ELF-1 (cell line): ENCODE measurements at places on chromosomes 5 and 9.

DNA sequence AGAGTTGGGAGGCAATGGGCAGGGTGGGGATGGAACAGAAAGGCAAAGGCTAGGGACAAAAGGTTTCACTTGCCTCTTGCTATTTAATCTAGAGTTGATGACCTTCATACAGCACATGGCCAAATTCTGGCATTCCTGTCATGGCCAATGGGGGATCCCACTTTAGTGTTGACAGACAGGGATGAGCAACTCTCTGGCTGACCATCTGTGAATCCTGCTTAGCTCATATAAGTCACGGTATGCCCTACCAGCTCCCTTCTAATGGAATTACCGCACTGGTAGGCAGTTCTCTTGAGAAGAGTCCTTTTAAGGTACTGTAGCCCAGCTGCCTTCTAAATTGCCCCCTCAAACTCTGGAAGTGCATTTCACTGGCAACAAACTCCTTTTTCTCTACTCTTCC is 76.1 kb downstream of the MAMDC2 start:
- no peak for DNase-seq

- no peak for DNase-seq
Measured at GRCh38 chr5:145750199-145750598, 84.9 kb downstream of the PRELID2 start.

DNA sequence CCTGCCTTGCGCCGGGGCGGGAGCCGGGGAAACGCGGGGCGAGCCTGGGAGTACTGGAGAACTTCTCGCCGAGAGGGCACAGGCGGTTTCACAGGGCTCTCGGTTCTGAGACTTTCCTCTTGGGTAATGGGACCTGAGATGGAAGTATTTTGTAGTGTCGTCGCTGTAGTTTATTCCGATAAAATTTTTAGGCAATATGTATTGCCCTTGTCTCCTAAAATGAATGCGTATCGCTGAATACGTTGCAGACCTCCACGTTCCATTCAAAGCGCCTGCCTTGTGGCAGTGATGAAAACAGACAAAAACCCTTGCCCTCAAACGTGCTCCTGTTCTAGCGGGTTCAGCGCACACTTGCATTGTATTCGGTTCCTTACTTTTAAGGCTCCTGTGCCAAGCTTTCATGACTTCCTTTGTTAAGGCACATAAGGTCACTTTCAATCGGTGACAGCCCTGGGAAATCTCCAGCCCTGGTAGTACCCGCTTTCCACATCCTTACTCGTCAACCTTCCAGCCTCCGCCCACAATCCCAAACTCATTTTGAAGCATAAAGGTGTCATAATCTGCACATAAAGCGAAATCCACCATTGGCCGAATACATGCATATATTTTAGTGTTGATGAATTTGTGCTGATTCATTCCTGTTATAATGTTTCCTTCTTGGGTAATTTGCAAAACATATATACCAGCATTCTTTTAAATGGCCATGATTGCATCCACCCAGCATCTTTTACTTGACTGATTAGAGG is 694 bp downstream of the RMI1 start:
- DNase-seq = peak; percentile 53

DNA sequence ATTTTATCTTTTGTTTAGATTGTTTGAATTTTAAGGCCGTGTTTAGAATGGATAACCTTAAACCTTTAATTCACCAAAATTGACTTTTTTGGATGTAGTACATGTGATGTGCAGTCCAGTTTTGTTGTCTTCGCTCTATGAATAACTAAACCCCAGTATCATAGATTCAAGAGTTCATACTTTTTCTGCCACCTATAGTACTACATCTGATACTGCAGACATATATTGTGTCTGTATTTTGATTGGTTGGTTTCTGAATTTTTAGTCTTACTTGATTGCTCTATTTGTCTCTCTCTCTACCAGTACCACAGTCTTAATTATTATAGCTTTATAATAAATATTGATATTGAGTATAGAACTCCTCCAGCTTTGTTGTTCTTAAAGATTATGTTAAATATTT is 58.1 kb downstream of the PPIP5K2 start:
- DNase-seq = no peak

GRCh38 chr5:112012104-112012503 is 255.1 kb upstream of the NREP start:
- DNase-seq = no peak

- DNase-seq = no peak
Measured at GRCh38 chr5:52481851-52482250, 305.9 kb upstream of the ITGA1 start.

DNA sequence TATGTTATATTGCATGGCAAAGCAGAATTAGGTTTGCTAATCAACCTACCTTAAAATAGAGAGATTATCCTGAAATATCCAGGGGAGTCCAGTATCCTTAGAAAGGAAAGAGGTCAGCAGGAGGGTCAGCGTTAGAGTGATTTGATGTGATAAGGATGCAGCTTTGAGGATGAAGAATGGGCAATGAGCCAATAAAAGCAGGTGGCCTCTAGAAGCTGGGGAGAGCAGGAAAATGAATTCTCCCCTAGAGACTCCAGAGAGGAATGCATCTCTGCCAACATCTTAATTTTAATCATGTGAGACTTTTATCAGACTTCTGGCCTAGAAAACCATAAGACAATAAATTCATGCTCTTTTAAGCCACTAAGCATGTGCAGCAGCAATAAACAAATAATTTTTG is 65.7 kb upstream of the SYK start:
- DNase-seq = no peak

DNA sequence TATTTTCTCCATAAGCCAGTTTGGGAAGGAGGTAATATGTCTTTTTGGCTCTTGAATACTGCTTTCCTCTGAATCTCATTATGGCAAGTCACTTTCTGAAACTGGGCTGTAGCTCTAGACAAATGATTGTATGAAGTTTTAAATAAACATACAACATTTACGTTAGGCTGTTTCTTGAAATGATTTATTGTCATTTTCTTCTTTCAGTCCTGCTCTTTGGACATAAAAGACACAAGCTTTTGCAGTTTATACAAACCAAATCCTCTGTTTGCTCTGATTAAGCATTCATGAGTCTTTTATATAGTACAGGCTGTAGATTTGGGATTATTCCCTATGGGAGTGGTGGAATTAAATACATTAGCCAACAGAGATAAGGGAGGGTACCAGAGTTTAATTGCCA is 139.7 kb downstream of the CEP120 start:
- DNase-seq = no peak

GRCh38 chr5:122180863-122181548 is 51.7 kb downstream of the ZNF474 start:
- no peak for DNase-seq

GRCh38 chr9:114070188-114071103 is 7.7 kb downstream of the AMBP start:
- DNase-seq = no peak

GRCh38 chr5:6803981-6804550 is 90.8 kb downstream of the TENT4A start:
- DNase-seq = no peak

DNA sequence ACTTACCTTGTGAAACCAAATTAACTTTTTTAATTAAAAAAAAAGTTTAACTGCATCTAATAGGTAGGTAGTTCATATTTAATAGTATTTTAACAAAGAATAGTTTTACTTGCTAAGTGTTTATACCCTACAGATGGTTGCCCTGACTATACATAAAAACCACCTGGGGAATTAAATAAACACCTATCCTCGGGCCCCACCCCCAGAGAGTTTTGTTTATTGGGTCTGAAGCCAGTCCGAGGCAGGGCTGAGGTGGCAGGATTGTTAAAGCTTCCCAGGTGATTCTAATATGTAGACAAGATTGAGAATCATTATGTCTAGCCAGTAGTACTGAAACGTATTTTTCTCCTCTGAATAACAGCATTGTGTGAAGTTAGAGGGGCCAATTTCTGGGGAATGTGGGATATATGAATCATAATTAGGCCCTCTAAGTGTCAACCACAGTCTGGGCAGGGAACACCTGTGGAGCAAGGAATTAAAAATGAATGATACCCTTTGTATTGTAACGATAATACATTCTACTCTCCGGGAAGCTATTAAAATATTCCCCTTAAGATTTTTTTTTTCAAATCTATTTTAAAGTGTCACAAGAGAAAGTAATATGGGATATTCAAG is 5.6 kb upstream of the PAM start:
- DNase-seq = no peak

DNA sequence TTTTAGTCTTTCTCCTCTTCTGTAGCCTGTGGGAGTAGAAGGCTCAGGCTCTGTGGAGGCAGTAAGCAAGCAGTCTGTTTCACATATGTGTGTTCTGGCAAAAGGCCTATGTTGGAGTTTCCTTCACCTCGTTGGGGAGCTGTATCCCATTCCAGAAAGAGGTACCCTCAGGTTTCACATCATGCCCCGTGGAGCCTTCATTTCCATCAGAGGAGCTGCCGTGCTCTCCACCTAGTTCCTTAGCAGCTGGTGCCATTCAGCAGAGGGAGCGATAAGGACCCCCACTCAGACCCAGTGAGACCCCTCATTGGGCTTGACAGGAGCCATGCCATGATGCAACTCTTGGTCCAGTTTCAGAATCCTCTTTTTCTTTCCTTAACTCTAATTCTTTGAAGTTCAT is 50.6 kb upstream of the ANGPTL2 start:
- no peak for DNase-seq
